ENCODE measurements at places on chromosomes 16 and 17. TPM values are rescaled to one million over a fixed set of nuclear protein-coding genes. Genes with fewer than 3 reads are reported as not detected.

The TTLL6 gene
- 0.03 TPM for polyA plus RNA-seq

The TMC7 gene
- 0.46 TPM for polyA plus RNA-seq

The SLFN12 gene
- polyA plus RNA-seq, result 0.92 TPM

The OTOP3 gene
- 0.04 TPM for polyA plus RNA-seq

The HBZ gene
- 0.12 TPM for polyA plus RNA-seq

The ADAM11 gene
- polyA plus RNA-seq, result 0.05 TPM

The OTOP2 gene
- polyA plus RNA-seq, result not detected

The ANKFN1 gene
- 0.01 TPM for polyA plus RNA-seq

The VWA3A gene
- not detected for polyA plus RNA-seq

The ZNF423 gene
- polyA plus RNA-seq, result 4.4 TPM

The SPNS2 gene
- polyA plus RNA-seq, result 10.6 TPM

The CRISPLD2 gene
- polyA plus RNA-seq, result 7.5 TPM

The CSH1 gene
- not detected for polyA plus RNA-seq

The UTS2R gene
- 0.10 TPM for polyA plus RNA-seq

The SLC5A10 gene
- 0.03 TPM for polyA plus RNA-seq

The PDIA2 gene
- polyA plus RNA-seq, result 0.08 TPM

The ABCC6 gene
- polyA plus RNA-seq, result 0.87 TPM

The ERAL1 gene
- 41.0 TPM for polyA plus RNA-seq

The ABR gene
- polyA plus RNA-seq, result 8.5 TPM

The DNAH9 gene
- polyA plus RNA-seq, result not detected

The C16orf92 gene
- polyA plus RNA-seq, result not detected

The BFAR gene
- 63.7 TPM for polyA plus RNA-seq

The MEFV gene
- 0.08 TPM for polyA plus RNA-seq

Data from psoas muscle (tissue), 8 donors.